ENCODE measurements at places on chromosomes 12 and 14.

DNA sequence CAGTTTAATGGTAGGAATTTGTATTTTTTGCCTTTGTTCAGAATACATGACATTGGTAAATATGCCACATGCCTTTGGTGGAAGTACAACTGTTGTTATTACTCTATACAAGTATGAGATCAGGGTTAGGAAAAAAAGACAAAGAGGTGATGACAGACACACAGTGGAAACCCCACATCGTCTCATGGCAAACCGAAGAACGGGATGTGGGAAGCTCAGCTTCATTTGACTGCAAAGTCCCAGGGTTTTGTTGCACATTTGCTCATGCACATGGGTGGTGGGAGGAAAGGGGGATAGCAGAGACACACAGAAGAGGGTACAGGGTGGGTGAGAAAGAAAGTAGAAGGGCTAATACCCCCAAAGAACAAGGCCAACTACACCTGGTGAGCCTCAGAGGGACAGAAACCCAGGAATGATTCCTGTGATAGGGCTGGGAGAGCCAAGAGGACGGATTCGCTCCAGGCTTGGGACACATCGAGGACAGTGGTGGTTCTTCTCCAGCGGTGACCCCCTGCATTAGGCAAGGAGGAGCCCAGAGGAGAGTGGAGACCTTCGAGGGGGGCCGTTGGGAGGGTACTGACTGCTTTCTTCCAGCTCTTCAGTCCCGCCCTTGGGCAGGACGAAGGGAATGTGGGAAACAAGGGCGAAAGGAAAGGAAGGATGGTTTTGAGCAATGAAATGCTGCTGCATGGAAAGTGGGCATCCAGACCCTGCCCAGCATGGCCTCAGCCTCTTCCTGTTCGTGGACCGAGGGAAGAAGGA is 8.1 kb downstream of the VAMP1 start:
- no peak for DNase-seq

GRCh38 chr14:89750908-89751392 is 203.6 kb downstream of the EFCAB11 start:
- no peak for DNase-seq

DNA sequence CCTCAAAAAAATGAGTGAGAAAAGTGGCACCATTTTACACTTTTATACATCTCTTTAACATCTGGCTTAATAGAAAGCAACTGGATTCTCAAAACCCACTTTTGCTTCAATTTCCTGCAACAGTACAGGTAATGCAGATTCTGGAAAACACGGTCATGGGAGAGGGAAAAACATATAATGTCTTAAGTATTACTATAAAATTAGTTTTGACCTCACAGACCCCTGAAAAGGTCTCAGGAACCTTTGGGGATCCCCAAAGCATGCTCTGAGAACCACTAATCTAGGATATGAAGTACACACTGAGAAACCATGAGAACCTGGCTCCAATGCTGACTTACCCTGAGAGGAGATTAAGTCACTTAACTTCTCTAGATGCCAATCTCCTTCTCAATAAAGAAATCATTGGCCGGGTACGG is 64.7 kb downstream of the PPP2R5E start:
- no peak for DNase-seq

- DNase-seq, result no peak
Measured at GRCh38 chr14:105876158-105876557, 349.8 kb downstream of the TMEM121 start.

DNA sequence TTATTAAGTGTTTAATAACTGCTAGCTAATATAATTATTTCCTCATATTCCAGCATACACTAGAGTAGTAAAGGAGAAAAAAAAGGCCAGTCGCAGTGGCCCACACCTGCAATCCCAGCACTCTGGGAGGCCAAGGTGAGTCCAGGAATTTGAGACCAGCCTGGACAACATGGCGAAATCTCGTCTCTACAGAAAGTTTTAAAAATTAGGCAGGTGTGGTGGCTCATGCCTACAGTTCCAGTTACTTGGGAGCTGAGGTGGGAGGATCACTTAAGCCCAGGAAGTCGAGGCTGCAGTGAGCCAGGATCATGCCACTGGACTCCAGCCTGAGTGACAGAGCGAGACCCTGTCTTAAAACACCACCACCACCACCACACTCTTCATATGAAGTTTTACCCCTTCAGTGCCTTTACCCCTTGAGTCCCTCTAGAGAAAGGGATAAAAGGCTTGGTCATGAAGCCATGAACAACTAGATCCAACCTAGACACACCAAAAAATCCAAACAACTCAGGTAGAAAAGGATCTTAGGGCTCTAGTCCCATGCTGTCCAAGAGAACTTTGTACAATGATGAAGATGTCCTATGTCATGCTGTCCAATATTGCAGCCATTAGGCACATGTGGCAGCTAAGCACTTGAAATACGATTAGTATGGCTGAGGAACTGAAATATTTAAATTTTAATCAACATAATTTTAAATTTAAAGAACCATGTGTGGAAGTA is 29.6 kb downstream of the ATXN2 start:
- no peak for DNase-seq

DNA sequence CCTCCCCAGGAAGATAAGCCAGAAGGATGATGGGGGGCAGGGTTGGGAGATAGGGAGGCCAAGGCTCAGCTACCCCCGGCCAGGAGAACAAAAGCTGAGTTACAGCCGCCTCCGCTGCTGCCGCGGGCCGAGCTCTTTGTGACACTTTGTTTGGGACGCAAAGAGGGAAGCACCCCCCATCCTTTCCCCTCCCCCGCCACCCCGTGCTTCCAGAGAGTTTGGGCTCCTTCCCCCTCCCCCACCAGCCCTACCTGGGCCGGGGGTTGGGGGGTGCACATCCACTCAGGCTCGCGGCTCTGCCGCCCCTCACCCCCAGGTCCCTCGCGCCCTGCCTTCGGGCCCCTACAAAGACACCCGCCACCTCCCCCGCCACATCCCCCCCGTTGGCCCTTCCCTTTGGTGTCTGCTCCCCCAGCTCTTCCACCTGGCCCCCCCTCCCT is 799 bp downstream of the ZNF219 start:
- DNase-seq, result no peak

GRCh38 chr14:98960617-98961013 is 311.4 kb downstream of the BCL11B start:
- DNase-seq, result no peak

DNA sequence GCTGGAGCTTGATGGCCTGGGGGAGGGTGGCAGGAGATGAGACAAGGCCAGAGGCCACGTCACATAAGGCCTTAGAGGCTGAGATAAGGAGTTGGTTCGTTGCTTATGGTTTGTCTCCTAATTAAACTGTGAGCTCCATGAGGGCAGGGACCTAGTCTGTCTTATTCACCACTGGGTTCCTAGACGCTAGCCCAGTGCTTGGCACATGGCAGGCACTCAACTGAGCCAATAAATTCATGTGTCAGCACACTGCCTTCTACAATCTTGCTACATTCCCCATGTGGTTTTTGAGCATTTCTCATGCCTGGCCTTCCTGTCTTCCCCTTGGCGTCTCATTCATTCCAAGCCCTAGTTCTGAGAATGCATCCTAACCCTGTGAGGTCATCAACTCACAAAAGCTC is 92.5 kb upstream of the MED13L start:
- DNase-seq, result no peak

GRCh38 chr12:12171991-12172511 is 94.8 kb downstream of the LRP6 start:
- no peak for DNase-seq

DNA sequence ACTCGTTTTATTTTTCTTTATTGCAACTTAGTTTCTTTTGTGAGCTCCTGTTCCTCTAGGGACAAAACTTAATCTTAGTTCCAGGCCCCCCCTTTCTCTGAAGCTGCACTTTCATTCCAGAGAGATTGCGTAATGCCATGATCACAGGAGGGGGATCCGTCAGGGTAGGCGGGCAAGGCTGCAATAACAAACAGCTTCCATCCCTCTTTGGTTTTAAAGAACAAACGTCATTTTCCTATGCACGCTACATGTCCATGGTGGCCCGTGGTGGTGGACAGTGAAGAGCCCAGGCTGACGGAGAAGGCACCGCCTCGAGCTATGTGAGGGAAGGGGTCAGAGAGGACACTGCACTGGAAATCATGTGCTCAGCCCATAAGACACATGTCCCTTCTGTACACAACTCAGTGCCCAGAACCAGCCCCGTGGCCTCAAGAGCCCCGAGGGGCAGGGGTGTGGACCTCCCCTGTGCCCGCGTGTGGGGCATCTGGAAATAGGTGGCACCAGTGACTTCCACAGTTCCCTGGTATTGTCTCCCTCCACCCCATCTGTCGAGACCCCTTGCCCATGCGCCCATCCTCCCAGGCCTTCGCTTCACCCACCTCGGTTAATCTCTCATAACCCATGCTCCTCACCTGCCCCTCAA is 161.4 kb downstream of the ADGRD1 start:
- no peak for DNase-seq

GRCh38 chr12:82663893-82664292 is 22.8 kb upstream of the TMTC2 start:
- no peak for DNase-seq

DNA sequence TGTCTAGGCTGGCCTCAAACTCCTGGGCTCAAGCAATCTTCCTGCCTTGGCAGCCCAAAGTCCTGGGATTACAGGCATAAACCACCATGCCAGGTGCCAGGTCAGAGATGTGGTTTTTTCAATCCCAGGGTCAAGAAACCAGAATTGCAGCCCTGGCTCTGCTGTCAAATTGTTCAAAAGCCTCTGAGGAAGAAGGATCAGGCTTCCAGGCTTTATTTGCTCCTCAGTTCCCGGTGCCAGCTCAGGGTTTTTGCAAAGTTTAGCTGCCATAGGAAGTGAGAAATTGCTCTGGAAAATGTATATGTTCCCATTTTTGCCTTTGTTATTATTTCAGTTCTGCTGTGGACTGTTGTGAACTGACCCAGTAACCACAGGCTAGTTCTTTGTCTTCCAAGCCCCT is 28.7 kb downstream of the WNT5B start:
- no peak for DNase-seq

DNA sequence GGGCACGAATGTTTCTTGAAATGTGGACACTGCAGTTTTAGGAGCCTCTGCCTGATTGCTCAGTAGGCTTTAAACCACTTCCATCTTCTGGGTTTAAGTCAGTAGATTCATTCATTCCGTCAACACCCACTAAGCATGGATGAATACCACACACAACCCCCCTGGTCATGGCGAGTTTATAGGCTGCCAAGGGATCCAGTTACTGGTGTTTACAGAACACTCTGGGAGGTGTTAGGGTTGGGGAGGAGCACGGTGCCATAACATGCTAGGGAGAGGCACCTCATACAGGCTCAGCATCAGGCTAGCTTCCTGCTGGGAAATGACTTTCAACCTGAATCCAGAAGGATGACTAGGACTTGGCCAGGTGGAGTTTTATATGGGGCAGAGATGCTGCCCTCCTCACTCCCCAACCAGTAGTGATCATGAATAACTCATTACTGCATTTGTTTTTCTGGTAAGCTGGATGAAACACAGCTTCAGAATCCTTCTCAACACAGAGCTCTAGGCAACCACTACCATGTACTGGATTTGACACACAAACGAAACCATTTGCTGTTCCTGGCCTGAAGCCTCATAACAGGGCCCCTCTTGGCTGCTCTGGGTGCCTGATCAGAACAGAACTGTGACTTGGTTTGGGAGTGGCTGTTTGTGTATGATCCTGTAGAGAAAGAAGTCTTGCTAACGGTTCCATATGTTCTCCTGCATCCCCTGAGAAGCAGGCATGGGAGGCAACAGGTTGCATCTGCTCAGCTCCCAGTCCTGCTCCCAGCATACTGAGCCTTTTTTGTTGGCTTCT is 47.9 kb downstream of the FBXW8 start:
- no peak for DNase-seq

- no peak for DNase-seq
Measured at GRCh38 chr14:59342516-59343484, 122.4 kb downstream of the GPR135 start.

DNA sequence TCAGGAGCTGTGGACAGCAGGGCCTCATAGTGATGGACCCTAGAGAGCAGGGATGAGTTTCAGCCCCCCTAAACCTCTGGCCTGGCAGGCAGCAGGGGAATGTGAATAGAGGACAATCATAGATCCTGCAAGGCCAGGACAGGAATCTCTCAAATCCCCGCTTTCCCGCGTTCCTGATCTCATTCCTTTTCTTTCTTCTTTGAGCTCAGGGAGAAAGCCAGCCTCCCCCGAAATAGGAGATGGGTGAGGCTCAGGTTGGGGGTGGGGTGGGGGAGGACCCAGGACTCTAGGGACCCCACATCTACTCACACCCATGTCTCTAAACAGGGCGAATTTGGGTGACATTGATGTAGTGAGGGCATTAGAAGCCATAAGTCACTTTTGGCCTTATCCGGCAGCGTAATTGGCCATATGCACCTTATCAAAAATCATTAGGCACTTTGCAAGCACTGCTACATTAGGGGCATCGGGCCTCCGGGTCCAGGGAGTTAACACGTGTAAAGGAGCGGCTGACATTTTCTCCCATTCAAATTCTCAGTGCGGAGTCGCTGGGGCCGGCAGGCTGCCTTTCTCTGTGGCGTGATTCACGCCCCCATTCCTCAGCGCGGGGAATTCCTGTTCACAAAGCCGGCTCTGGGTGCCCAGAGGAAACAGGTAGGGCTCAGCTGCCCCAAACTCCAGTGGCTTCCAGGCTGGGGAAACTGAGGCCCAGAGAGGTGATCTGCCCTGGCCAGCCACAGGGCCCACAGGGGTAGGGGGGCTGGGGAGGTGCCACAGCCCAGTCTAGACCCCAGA is 1.5 kb downstream of the LHX5 start:
- no peak for DNase-seq

DNA sequence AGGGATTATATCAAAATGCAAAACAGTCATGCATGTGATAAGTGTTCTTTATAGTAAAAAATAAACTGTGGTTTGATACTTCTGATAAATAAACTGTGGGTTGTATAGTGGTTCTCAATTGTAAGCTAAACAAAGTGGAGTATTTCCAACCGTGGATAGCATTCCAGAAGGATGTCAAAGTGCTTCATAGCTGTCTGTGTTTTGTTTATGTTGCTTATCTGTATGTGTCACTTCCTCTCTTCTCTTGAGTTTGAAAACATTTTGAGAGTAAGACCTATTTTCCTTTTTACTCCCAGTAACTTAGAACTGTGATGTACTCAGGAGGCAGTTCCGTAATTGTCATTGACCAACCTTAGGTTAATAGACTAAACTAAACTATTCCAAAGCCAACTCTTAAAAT is 415.8 kb downstream of the TMTC2 start:
- DNase-seq, result no peak

DNA sequence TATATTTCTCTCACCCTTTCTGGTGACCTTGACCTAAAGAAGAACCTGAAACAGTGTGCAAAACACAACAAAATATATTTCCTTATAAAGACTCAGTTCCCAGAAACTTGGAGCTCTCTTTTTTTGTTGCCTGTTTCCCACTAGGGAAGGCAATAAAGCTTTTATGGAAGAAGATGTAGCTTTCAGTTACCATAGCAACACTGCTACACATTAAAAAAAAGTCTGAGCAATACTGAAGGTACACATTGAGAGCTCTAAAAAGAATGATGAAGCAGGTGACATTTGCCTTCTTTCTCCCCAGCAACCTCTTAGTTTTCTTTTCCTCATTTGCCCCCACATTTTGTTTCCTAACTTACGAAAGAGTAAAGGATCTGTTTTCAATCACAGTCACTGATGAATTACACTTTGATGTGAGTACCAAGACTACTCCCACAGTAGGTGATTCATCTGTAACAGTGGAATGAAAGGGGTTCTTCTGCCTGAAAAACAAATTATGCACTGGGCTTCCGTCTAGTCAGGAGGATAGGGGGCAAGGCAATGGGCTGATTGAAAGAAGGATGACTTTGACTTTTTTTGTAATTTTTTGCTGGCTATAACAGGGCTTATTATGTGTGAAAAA is 1.1 kb upstream of the CATSPERB start:
- DNase-seq, result no peak

- no peak for DNase-seq
Measured at GRCh38 chr12:3366451-3367110, 124.4 kb upstream of the PRMT8 start.
